Thyroid gland (tissue), 4 donors: ENCODE measurements at places on chromosomes 5 and 9. TPM values are rescaled to one million over a fixed set of nuclear protein-coding genes. Genes with fewer than 3 reads are reported as not detected.

DNA sequence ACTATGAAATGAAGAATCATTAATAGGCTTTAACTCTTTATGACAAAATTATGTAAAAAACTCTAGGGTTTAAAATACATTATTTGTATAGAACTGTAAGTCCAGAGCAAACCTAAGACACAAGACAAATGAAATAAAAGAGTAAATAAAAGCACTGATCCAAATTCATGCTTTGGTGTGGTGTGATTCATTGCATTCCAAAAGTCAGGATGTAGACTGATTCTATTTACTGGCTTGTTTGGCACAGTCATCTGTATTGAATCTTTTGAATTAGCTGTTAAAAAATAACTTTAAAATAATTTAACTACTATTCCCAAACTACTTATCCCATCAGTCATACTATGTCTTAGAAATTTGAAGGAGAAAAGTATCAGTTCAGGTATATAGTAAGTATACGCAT lies 31.1 kb downstream of the IL4 start:
- no peak overlapping the region for H3K4me3 ChIP-seq
- DNase-seq: no peak
- no peak overlapping the region for H3K27ac ChIP-seq
- H3K4me1 ChIP-seq: no peaks in the 10 kb centered on the region

- H3K4me3 ChIP-seq: no peak overlapping the region
- no peaks in the 10 kb centered on the region for H3K27me3 ChIP-seq
- no peak for DNase-seq
- peaks cover 6% of the 10 kb centered on the region for H3K4me1 ChIP-seq
- H3K27ac ChIP-seq: no peak overlapping the region
- no peaks in the 10 kb centered on the region for H3K36me3 ChIP-seq
Observed at GRCh38 chr9:557601-558201, 283.8 kb upstream of the DMRT1 start.

- H3K27me3 ChIP-seq: no peaks in the 10 kb centered on the region
- H3K36me3 ChIP-seq: no peaks in the 10 kb centered on the region
- no peaks in the 10 kb centered on the region for H3K4me1 ChIP-seq
Observed at GRCh38 chr5:176754376-176754973, 55.9 kb upstream of the UNC5A start.

DNA sequence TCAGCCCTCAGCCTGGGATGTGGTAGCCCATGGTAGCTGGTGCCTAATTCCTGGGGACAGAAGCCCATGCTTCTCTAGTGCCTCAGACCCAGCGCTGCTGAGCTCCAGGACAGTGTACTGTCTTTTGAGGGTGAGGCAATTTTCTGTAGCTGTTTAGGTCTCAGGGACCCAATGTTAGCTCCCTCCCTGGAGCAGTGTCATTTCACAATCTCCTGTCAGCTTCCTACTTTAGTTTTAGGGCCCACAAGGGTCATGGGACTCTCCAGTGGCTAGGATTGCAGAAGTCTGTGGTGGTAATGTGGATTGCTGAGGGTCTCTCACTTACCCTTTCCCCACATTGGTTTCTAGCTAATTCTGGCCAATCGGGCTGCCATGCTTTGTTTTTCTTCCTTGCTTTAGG lies 67.7 kb upstream of the CCL21 start:
- H3K27ac ChIP-seq: no peak overlapping the region
- H3K4me3 ChIP-seq: no peak overlapping the region
- H3K36me3 ChIP-seq: no peaks in the 10 kb centered on the region
- H3K4me1 ChIP-seq: no peaks in the 10 kb centered on the region
- no peaks in the 10 kb centered on the region for H3K27me3 ChIP-seq
- no peak for DNase-seq

The SPINK7 gene
- not detected for total RNA-seq

DNA sequence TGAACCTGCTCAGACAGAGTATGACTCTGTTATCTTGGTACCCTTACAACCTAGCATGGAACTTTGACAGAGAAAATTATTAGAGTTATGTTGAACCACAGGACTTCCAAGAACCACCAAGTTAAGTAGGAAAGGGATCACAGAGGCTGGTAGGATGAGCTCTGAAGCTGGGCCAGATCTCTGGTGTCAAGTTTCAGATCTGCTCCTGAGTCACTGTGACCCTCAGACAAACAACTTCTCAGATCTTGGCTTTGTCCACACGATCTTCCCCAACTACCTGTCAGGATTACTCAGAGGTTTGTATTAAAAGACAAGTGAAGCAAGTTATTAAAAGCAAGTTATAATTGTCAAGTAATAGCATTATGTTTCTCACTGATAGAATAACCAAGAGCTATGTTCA lies 189.0 kb downstream of the SEC61B start:
- no peaks in the 10 kb centered on the region for H3K36me3 ChIP-seq
- no peaks in the 10 kb centered on the region for H3K27me3 ChIP-seq
- H3K4me3 ChIP-seq: no peak overlapping the region
- H3K4me1 ChIP-seq: no peaks in the 10 kb centered on the region
- DNase-seq: no peak
- no peak overlapping the region for H3K27ac ChIP-seq

- peak within 1 kb of the TSS; percentile 80 for H3K4me3 ChIP-seq
- peak; percentile 98 for DNase-seq
- no peaks in the 10 kb centered on the region for H3K36me3 ChIP-seq
- H3K27me3 ChIP-seq: no peaks in the 10 kb centered on the region
- peaks cover 12% of the 10 kb centered on the region for H3K4me1 ChIP-seq
- H3K27ac ChIP-seq: peak within 1 kb of the TSS; percentile 85
Observed at GRCh38 chr5:142769793-142770649, at the start of gene ARHGAP26. ARHGAP26 (plus strand) TSS chr5:142770377; CDS start chr5:142770762, 385 bp downstream.

- no peak overlapping the region for H3K4me3 ChIP-seq
- no peaks in the 10 kb centered on the region for H3K27me3 ChIP-seq
- DNase-seq: no peak
- no peaks in the 10 kb centered on the region for H3K36me3 ChIP-seq
- H3K27ac ChIP-seq: no peak overlapping the region
Observed at GRCh38 chr5:98179791-98180755, 593.4 kb upstream of the RGMB start.

DNA sequence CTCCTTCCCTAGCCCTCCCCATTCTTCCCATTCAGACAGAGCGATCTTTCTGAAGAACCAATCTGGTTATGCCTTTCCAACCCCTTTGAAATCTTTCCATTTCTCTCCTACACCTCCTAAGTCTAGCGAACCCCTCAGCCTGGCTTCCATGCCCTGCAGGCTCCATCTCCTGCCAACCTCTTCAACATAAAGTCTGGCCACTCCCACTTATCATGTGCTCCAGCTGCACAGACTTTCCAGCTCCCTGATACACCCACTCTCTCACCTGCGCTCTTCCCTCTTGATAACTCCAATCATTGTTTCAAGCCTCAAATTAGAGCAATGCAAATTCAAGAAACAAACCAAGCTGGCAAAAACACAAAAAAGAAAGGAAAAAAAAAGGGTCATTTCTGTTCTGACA lies 3.8 kb upstream of the ORM1 start:
- H3K27ac ChIP-seq: no peak overlapping the region
- H3K27me3 ChIP-seq: no peaks in the 10 kb centered on the region
- no peaks in the 10 kb centered on the region for H3K36me3 ChIP-seq
- H3K4me1 ChIP-seq: peaks cover 16% of the 10 kb centered on the region
- H3K4me3 ChIP-seq: no peak overlapping the region

DNA sequence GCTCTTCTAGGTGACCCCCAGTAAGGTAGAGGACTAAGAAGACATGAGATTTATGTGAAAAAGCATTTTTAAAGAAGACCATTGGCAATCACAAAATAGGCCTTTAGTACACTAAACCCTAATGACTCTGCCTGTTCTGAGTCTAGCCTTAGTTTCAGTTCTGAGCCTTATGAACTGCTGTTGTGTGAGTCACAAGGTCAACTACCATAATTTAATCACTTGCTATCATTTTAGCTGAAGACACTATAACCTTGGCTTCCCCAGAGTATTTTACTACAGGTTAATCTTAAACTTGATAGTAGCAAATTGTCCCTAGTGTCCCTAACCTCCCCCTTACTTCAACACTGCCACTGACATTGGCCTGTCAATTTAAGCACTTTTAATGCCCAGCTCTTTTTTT lies 34.4 kb downstream of the APC start:
- H3K27me3 ChIP-seq: no peaks in the 10 kb centered on the region
- H3K36me3 ChIP-seq: no peaks in the 10 kb centered on the region
- no peak for DNase-seq
- no peak overlapping the region for H3K4me3 ChIP-seq
- H3K27ac ChIP-seq: no peak overlapping the region

GRCh38 chr5:166926138-166926537 lies 1365.3 kb upstream of the WWC1 start:
- no peak overlapping the region for H3K27ac ChIP-seq
- H3K4me3 ChIP-seq: no peak overlapping the region
- no peaks in the 10 kb centered on the region for H3K27me3 ChIP-seq
- H3K36me3 ChIP-seq: no peaks in the 10 kb centered on the region

The CFAP157 gene
- total RNA-seq: 3.0 TPM

The DPYSL3 gene
- 30.7 TPM for total RNA-seq

The OMD gene
- 19.2 TPM for total RNA-seq

DNA sequence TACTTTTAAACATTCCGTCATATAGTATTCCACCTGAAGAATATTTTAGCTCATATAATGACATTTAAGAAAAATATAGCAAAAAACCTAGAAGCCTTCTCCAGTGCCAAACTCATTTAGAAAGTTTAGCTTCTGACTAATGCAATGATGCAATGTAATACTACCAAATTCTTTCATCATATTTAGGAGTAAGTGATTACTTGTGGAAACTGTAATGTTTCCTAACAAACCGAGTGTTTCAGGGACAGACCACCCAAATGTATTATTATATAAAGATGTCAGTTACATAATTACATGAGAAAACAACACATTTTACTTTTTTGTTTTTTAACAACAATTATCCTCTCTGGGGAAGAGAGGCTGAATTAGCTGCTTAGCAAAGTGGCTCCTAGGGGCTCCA lies 316.2 kb downstream of the ARL15 start:
- no peak overlapping the region for H3K27ac ChIP-seq
- no peaks in the 10 kb centered on the region for H3K36me3 ChIP-seq
- no peaks in the 10 kb centered on the region for H3K4me1 ChIP-seq
- H3K4me3 ChIP-seq: no peak overlapping the region
- DNase-seq: no peak

The NUDT2 gene
- total RNA-seq: 3.0 TPM

DNA sequence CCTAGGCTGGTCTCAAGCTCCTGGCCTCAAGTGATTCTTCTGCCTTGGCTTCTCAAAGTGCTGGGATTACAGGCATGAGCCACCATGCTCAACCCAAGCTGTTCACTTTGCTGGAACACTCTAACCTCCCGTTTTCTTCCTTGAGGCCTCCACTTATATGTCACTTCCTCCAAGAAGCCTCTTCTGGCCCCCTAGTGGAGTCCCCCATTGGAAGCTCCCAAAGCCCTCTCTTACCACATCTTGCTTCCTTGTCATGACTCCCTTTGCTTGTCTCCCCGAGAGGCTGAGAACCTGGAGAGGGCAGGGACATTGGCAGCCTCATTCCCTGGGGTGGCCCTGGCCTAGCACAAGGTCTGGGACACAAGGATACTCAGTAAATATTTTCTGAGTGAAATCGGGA lies 80.8 kb downstream of the PDE6A start:
- no peak overlapping the region for H3K27ac ChIP-seq
- H3K4me1 ChIP-seq: no peaks in the 10 kb centered on the region
- H3K36me3 ChIP-seq: no peaks in the 10 kb centered on the region
- no peak for DNase-seq

The PHF2 gene
- 33.2 TPM for total RNA-seq

- H3K4me3 ChIP-seq: no peak overlapping the region
- no peak for DNase-seq
- no peaks in the 10 kb centered on the region for H3K27me3 ChIP-seq
- H3K4me1 ChIP-seq: peaks cover 5% of the 10 kb centered on the region
- no peak overlapping the region for H3K27ac ChIP-seq
Observed at GRCh38 chr9:95756986-95757385, 118.5 kb upstream of the ERCC6L2 start.

The PCDHA9 gene
- 0.54 TPM for total RNA-seq

GRCh38 chr5:167582283-167582682 lies 709.2 kb upstream of the WWC1 start:
- no peak for DNase-seq
- no peak overlapping the region for H3K4me3 ChIP-seq
- H3K36me3 ChIP-seq: no peaks in the 10 kb centered on the region
- H3K27me3 ChIP-seq: no peaks in the 10 kb centered on the region
- H3K4me1 ChIP-seq: no peaks in the 10 kb centered on the region
- no peak overlapping the region for H3K27ac ChIP-seq

DNA sequence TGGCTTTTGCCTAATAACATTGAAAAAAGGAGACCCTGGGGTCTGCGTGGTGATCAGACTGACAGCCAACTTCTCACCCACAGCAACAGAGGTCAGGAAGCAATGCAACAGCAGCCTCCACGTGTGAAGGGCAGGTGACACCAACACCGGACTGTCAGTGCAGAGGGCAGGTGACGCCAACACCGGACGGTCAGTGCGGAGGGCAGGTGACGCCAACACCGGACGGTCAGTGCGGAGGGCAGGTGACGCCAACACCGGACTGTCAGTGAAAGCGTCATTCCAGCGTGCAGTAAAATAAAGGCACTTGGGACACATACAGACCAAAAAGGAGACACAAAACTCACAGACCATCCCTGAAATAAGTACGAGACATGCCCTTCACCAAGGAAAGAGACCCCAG lies 37.2 kb upstream of the CEP72 start:
- no peak overlapping the region for H3K4me3 ChIP-seq
- H3K4me1 ChIP-seq: no peaks in the 10 kb centered on the region
- no peak overlapping the region for H3K27ac ChIP-seq
- H3K27me3 ChIP-seq: no peaks in the 10 kb centered on the region
- no peak for DNase-seq

DNA sequence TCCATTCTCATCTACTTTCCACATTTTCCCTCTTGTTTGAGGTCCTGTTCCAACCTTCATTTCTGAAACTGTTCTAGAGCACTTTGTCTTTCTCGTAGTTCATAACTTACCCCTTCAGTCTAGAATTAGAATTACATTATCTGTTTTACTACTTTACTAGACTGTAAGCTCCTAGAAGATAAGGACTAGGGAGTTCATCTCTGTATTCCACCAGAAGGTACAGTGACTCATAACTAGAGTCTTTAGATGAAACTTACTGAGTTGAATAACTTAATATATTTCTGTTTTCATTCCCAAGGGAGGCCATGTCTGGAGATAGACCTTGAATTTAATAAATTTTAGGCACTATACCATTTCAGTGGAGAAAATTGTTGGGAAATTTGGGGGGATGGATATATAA lies 38.7 kb downstream of the G3BP1 start:
- no peak for DNase-seq
- H3K4me3 ChIP-seq: no peak overlapping the region
- no peak overlapping the region for H3K27ac ChIP-seq
- H3K4me1 ChIP-seq: peaks cover 13% of the 10 kb centered on the region
